ENCODE measurements at places on chromosomes 2 and 18. TPM values are rescaled to one million over a fixed set of nuclear protein-coding genes. Genes with fewer than 3 reads are reported as not detected.

DNA sequence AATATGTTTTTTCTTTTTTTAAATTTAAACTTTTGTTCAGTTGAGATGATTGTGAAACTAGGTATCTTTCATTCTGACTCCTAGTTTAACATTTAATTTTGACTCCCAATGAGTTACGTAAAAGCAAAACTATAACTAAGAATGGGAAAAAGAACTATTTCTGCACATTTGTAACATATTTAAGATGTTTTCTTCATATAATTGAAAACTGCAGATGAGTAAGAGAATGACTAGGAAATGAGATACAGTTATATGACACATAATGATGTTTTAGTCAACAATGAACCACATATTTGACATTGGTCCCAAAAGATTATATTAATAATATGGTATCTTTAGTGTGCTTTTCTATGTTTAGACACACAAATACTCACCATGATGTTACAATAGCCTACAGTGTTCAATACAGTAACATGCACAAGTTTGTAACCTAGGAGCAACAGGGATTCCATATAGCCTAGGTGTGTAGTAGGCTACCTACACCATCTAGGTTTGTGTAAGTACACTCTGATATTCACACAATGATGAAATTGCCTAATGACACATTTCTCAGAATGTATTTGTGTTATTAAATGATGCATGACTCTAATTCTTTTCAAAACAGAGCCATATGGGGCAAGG is 12.6 kb downstream of the ERMN start:
- H3K27me3 ChIP-seq, result no peaks in the 10 kb centered on the region
- H3K36me3 ChIP-seq, result no peaks in the 10 kb centered on the region
- H3K27ac ChIP-seq, result no peak overlapping the region

Gene MEMO1
- total RNA-seq, result 44.7 TPM

DNA sequence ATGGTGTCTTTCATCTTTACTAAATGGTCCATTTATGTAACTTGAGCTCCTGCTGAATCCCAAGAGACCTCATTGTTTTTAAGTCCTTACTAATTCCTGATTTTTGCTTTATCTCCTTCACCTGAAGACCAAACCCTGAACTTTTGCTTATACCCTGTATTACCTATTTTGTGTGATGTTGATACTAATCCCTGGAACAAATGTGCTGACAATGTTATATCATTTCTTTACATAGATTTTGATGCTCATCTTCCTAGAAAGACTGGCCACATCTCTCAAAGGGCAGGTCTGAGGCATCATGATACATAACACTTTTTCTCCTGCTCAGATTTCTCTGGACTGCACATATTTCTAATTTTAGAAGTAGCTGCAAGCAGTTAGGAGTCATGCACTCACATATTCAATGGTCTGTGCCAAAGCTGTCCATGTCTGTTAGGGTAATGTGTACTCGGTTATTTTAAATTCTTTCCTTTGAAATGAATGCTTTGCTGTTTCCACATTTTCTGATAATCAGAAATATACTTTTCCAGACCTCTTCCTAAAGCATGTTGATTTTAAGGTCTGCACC is 427.9 kb upstream of the HNRNPA3 start:
- DNase-seq, result no peak
- H3K4me1 ChIP-seq, result no peaks in the 10 kb centered on the region
- H3K27me3 ChIP-seq, result peaks cover 32% of the 10 kb centered on the region

Gene DNER
- 2.9 TPM for total RNA-seq

- no peak overlapping the region for H3K4me3 ChIP-seq
- no peak overlapping the region for H3K27ac ChIP-seq
- H3K4me1 ChIP-seq, result no peaks in the 10 kb centered on the region
- DNase-seq, result no peak
Observed at GRCh38 chr2:36511858-36512603, 85.9 kb downstream of the FEZ2 start.

All from HCT116 (cell line).